Putamen (tissue), 1 donor: ENCODE measurements at places on chromosomes 2 and 18.

DNA sequence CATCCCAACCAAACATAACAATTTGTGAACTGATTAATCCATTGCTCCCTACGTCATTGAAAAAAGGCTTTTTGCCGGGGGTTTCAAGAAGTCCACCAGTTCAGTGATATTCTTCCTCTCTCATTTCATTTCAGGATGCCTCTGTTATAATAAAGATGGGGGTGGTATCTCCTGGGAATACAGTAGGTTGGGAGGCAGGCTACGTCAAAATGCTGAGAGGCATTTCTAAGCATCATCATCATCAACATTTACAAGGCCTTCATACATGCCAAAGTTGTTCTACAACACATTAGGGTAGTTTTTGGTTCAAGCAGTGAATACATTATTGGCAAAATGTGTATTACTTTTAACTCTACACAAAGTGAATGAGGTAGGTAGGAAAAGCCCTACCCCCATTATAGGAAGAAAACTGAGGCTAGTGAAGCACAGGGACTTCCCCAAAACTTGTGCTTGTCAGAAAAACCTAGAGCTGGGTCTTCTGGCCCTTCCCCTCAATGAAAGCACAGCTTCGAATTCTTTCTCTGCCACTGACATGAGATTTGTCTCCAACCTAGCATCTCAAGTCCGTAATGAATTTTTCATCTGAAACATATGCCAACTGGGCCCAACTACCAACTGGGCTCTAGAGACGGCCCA, 11.3 kb downstream of the OSR1 start:
- no peak for DNase-seq

DNA sequence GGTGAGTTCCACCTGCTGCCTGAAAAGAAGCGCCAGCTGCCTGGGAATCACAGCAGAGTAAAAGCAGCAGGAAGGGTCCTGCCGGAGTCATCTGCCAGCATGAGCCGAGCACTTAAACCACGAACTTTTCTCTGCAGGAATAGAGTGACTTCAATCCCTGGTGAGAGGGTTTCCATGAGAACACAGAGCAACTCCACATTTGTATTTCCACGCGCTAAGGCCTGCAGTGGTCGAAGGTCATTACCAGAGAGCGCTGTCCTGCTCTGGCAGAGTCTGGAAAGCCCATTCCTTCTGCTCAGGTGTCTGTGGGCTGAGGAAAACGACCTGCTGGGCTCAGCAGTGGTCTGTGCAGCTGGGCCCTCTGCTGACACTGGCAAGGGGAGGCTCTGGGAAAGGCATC, 6.7 kb downstream of the PASK start:
- DNase-seq = no peak

GRCh38 chr2:38806015-38806732, 28.2 kb downstream of the GEMIN6 start:
- no peak for DNase-seq

GRCh38 chr2:31080361-31080760, 57.9 kb downstream of the GALNT14 start:
- DNase-seq = no peak

- DNase-seq = no peak
Observed at GRCh38 chr2:69132960-69133590, 120.1 kb downstream of the ANTXR1 start.

- peak; percentile 28 for DNase-seq
Observed at GRCh38 chr2:237291138-237291792, 122.7 kb downstream of the COL6A3 start.

GRCh38 chr2:226605642-226606041, 194.0 kb downstream of the IRS1 start:
- DNase-seq = no peak

DNA sequence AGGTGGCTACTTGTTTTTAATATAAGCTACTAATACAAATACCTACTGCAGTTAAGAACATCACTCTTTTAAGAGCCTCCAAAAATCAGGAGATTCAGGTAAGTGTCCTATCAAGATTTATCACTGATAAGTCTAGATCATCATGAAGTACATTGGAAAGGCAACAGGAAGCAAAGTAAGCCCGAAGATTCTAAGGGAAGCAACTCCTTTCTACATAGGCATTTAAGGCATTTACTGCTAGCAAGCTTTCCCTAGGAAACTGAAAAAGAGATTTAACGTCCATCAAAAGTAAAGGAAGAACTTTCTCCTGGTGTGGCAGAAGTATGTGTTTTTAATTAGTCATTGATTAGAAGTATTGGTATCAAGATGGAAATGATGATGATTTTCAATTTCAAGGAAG, 3.7 kb downstream of the STK17B start:
- DNase-seq = no peak

- no peak for DNase-seq
Observed at GRCh38 chr2:24621779-24622538, 130.9 kb downstream of the NCOA1 start.

GRCh38 chr2:35788543-35788942, 567.0 kb upstream of the CRIM1 start:
- DNase-seq = no peak

DNA sequence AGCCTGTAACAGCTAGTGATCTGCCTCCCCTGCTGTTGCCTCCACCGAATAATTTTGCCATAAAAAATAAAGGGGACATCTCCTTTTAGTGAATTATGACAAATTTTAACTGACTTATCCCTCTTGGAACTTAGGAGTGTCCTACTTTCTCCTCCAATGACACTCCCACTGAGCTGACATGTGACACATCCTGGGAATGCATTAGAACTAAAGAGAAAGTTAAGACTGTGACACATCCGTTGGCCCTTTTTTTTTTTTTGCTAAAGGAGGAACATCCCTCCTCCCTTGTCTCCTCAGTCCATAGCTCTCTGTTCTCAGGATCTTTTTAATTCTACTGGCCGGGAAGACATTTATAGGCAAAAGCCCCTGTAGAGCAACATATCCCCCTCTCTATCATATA, 268.2 kb downstream of the NRXN1 start:
- no peak for DNase-seq

GRCh38 chr18:12630136-12630535, 27.8 kb downstream of the SPIRE1 start:
- no peak for DNase-seq

DNA sequence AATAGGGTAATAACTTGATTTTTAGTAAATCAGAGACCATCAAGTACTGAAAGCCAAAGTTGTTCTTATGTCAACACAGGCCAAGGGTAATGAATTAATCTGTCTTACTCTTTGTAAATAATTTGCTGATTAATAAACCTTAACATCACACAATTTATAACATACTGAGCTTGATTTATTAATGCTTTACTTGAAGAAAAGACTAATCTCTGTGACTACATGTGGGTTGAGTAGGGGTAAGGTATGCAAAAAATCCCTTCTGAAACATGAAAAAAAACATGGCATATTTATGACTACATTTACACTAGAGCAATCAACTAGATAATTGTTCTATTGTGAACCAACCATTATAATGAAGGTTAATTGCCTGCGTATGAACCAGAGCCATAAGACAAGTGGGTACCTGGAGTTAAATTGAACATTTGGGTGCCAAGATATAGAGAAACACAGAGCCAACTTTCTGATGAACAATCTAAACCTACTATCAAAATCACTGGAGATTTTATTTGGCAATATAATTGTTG, 67.7 kb upstream of the GRB14 start:
- DNase-seq = no peak

DNA sequence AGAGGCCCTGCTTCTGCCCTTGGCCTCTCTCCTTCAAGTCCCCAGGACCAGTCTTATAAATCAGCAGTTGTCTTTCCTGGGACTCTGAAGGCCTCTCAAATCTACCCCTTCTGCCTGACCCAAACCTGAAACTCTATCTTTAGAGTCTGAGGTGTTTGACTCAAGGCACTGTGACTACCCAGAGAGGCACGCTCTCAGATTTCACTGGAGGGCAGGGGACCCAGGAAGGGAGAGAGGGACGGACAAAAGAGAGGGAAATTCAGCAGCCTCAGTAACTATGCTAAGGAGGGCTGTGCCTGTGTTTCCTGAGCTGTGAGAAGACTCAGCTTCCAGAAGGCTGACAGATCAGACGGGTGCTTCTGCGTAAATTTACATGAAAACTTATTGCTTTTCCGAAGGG, 217.8 kb downstream of the HAUS1 start:
- no peak for DNase-seq

DNA sequence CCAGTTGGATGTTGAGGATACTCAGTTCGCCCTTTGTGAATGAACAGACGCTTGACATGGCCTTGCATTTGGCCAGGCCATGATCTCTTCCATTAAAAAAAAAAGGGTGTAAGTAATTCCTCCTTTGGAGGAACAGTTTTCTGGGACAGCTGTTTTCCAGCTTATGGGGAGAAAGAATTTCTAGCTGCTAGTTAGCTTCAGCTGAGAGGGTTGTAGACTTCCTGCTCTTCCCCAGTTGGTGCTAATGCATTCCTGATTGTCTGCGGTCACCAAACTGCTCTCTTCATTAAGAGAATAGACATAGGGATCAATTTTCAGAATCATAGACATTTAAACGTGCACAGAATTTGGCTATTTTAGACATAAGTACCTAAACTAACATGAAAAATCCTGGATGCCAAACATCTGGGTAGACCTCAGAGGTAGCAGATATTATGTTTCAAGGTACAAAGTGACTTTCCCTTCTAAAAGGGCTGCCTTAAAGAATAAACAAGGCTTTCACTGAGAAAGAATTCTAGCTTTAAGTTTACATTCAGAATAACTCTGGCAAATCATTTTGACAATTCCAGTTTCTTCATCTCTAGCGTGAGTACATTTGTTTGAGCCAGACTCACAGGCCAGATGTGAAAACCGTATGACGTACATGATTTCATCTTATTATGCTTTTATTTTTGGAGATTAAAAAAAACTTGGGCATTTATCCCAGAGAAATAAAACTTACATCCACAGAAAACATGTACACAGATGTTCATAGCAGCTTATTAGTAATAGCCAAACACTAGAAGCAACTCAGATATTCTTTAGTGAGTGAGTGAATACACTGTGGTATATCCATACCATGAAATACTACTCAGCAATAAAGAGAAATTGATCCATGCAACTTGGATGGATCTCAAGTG, 71.2 kb downstream of the MAIP1 start:
- no peak for DNase-seq

- DNase-seq = peak; percentile 45
Observed at GRCh38 chr2:104863468-104864279, 9.8 kb downstream of the POU3F3 start.

GRCh38 chr2:160007111-160007510, 55.3 kb downstream of the PLA2R1 start:
- DNase-seq = no peak

DNA sequence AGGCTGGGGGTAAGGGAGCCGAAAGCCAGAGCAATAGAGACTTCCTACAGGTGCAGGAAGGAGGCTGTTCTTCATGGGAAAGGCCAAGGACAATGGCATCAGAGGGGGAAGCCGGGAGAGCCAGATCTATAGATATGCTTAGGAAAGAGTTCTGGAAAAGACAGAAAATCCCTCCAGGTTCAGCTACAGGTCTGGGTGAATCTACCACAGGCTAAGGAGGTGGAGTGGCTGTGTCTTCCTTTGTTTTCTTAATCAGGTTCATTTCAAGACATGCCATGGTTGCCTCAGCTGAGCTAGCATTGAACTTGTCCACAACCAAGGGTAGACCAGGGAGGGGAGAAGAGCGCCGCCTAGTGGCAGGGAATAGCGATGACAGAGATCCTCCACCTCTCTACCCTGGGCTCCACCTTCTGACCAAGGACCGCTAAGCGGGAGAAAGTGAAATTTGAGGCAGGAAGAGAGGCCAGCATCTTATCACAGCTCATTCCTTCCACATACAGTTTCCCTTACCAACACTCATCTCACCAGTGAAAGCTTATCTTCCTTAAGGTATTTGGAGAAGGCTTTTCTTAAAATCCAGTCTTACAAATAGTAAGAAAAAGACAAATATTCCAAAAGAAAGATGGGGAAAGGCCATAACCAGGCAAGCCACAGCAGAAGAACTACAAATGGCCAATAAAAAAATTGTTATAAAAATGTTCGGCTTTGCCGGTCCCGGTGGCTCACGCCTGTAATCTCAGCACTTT, 74.2 kb downstream of the VIT start:
- DNase-seq = no peak

GRCh38 chr18:11927497-11927896, 19.4 kb upstream of the MPPE1 start:
- no peak for DNase-seq

GRCh38 chr2:143674051-143674450, 544.8 kb downstream of the ARHGAP15 start:
- no peak for DNase-seq

- DNase-seq = no peak
Observed at GRCh38 chr2:197215748-197216360, 94.7 kb downstream of the ANKRD44 start.
